ENCODE measurements at places on chromosomes 2 and 18.

DNA sequence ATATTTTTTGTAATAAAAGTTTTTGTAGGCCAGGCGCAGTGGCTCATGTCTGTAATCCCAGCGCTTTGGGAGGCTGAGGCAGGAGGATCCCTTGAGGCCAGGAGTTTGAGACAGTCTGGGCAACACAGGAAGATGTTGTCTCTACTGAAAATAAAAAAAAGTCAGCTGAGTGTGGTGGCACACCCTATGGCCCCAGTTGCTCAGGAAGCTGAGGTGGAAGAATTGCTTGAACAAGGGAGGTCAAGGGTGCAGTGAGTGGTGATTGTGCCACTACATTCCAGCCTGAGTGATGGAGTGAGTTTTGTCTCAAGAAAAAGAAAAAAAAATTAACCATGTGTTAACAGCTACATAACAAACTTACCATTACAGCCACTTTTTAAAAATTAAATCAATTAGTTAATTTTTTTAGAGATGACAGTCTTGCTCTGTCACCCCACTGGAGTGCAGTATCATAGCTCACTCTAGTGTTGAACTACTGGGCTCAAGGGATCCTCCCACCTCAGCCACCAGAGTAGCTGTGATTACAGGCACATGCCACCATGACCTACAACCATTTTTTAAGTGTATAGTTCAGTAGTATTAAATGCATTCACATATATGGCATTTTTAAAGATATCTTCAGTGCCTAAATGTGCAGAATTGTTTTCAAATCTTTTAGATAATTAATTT is 67.2 kb upstream of the ACYP2 start:
- no peak for DNase-seq

DNA sequence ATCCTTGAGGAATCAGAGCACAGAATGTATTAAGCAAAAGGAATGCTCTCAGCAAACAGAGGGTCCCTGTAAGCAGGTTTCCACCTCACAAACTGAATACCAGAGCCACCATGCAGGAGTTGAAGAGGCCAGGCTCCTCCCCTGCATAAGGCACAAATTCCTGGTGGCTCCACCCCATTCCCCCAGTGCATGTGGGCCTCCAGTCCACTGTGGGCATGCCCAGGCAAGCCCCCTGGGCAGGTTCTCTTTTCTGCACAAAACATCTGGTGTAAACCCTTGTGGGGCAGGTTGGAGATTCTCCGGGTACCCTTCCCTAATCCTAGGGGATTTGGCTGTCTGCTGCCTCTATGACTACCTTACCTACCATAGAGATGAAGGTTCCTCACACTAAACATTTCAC is 166.5 kb downstream of the PTPRM start:
- no peak for DNase-seq

GRCh38 chr2:75621228-75621627 is 25.4 kb upstream of the MRPL19 start:
- DNase-seq: no peak

- no peak for DNase-seq
Measured at GRCh38 chr2:18966131-18966530, 376.8 kb upstream of the NT5C1B start.

DNA sequence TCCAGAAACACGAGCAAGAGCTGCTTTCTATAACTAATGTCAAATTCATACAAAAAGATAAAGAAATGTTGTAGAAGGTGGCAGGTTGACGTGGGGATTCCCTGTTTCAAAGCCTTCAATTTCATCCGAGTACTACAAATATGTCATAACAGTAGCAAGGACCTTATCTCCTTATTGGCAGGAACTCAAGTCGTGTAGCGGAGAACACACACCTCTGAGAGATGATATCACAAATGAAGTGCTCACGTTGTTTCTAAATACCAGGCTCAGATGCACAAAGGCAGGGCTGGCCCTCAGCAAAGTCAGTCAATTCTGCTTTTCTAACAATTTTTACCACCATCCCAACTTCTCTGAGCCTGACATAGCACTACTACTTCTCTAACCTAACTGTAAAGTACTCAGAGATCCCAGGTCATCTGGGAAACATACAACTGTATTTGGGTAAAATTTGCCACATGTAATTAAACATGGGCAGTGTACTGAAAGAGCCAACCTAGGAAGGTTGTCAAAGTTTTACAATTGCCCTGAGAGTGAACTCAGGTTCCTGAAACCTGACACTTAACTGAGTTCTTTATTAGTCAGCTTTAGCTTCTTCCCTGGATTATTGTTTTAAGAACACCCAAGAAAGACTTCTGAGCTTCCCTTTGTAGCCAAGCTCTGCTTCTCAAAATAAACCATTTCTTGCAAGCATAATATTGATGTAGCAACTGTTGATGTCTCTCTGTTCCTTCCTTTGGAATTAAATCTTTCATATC is 813.7 kb upstream of the ACVR2A start:
- DNase-seq: no peak

DNA sequence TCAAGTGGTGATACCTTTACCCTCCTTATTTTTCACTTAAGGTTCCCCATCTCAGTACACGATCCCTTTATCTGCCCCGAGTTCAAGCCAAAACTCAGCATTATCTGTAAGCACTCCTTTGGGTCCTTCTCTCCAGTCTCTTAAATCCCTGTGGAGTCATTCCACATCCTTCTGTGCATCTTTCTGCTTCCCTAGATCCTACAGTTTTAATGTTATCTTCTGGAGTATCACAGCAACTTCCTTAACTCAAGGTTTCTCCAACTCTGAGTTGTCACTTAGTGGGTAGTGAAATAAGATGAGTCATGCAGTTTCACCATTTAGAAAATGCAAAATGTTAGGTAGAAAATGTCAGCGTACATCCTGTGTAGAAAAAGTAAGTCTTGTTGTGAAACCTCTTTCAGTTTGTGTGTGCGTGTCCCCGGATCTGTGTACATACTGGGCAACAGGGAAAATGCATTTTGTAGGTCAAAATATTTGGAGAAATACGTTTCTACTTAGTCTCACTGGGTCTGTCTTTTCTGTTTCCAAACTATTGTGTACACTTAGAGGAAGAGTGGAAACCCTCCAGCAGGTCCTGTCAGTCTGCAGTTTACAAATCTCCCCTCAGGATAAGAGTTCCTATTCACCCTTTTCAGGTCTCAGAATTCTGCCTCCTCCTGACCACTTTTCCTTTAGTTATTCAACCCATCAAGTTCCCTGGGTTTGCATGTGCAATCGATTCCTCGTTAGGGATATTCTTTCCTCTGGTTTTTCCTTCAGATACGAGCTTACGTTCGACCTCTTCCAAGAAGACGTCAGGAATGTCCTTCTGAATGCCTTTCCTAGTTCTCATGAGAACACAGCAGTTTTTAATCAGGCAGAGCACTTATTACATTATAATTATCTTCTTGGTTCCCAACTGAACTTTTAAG is 154.8 kb downstream of the TGIF1 start:
- DNase-seq: no peak
